ENCODE measurements at places on chromosomes 6 and 20.

DNA sequence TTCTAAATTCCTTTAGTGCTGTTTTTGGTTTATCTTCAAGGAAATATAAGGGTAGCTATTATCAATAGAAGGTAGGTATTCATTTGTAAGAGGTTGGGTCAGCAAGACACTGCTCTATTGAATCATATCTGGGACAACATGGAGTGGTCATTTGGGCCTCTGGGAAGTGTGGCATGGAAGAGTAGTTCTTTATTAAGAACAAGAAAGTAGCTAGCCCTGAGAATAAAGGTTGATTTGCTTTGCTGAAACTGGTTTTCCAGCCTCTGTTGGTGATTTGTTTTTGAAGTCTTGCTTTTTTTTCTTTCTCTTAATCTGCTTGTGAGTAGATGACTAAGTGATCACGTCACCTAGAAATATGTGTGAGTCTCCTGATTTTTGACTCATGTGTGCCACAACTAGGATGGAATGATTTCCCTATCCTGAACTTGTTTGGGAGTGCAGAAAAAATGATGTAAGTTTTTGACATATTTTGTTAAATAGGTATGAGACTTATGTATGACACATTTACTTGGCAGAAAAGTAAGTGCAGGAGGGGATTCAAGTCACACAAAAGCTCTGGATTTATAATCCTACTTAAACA is 381.8 kb downstream of the CENPW start:
- DNase-seq: no peak

DNA sequence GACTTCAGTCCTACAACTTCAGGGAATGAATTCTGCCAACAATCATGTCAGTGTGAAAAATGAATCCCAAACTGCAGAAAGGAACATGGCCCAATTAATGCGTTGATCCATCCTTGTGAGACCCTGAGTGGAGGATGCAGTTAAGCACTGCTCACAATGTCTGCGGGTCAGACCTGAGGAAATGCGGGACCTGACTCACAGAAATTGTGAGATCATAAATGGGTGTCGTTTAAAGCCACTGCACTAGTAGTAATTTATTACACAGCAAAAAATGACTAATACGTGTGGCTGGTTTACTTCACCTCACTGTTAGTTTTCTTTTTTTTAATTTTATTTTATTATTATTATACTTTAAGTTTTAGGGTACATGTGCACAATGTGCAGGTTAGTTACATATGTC is 505.0 kb downstream of the PRKN start:
- no peak for DNase-seq

DNA sequence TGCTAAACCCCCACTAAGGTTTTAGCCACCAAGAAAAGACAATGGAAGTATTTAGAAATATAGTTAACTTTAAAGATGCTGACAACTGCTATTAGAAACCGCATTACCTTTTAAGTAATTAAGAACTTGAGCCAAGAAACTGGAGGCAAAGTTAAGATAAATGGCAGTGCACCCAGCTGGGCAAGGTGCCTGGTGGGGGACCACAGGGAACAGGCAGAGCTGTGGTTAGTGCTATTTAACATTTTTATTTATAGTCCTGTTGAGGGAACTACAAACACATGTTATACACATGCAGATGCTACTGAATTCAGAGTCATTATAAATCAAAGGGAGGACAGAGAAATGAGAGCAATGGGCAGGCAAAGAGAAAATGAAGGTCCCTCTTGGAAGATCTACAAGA is 447.9 kb downstream of the TFAP2B start:
- DNase-seq: no peak

- no peak for DNase-seq
Observed at GRCh38 chr6:105330364-105330763, 72.5 kb downstream of the PREP start.

- no peak for DNase-seq
Observed at GRCh38 chr20:43388268-43389002, 69.3 kb upstream of the SRSF6 start.

Data from activated T-helper 1 cell treated with anti-CD3 and anti-CD28 coated beads, Interleukin-2, amount 50 U/mL, for 16 hours (primary cell).